ENCODE measurements at places on chromosomes 5 and 9. TPM values are rescaled to one million over a fixed set of nuclear protein-coding genes. Genes with fewer than 3 reads are reported as not detected.

Gene PTPN3
- total RNA-seq = 13.8 TPM

Gene SLC6A7
- total RNA-seq = 0.05 TPM

Gene MEGF10
- not detected for total RNA-seq

Gene PCA3
- not detected for total RNA-seq

Gene DDX4
- not detected for total RNA-seq

Gene SPATA31A5
- not detected for total RNA-seq

Gene RANBP17
- total RNA-seq = 2.4 TPM

Gene SIT1
- not detected for total RNA-seq

Gene ENTREP1
- 0.60 TPM for total RNA-seq

Gene RGS3
- 19.9 TPM for total RNA-seq

Gene SPINK6
- total RNA-seq = 0.45 TPM

Gene BTF3
- total RNA-seq = 1,272 TPM

Gene IRX1
- not detected for total RNA-seq

Gene CCDC183
- 0.44 TPM for total RNA-seq

Gene NDOR1
- total RNA-seq = 17.2 TPM

Gene CDO1
- total RNA-seq = not detected

Gene PLAC8L1
- total RNA-seq = not detected

Gene RPP25L
- total RNA-seq = 44.9 TPM

Gene NTNG2
- total RNA-seq = 3.1 TPM

Gene IFNB1
- total RNA-seq = not detected

Gene COL15A1
- total RNA-seq = 0.55 TPM

Gene RASGRF2
- total RNA-seq = 1.6 TPM

Gene TNC
- 0.43 TPM for total RNA-seq

Gene MGAT1
- 90.7 TPM for total RNA-seq

Gene LMX1B
- total RNA-seq = 0.77 TPM

Gene HACD4
- total RNA-seq = 1.1 TPM

Gene NMUR2
- 0.09 TPM for total RNA-seq

Gene SPATA31D4
- total RNA-seq = not detected

Gene PCDHGB3
- total RNA-seq = 0.18 TPM

Gene ARID3C
- 0.16 TPM for total RNA-seq

Gene NEUROG1
- total RNA-seq = not detected

Gene CCDC187
- not detected for total RNA-seq

Gene CER1
- total RNA-seq = not detected

Gene GPX8
- total RNA-seq = 34.0 TPM

Gene GLRA1
- total RNA-seq = not detected

Gene SAXO1
- not detected for total RNA-seq

Gene BARHL1
- total RNA-seq = not detected

Gene ITGA2
- 10.4 TPM for total RNA-seq

Gene PCDHGA2
- 0.58 TPM for total RNA-seq

Gene LCN9
- not detected for total RNA-seq

Gene HNRNPH1
- 491 TPM for total RNA-seq

Gene VCAN
- 11.0 TPM for total RNA-seq

Gene DAPK1
- total RNA-seq = 20.1 TPM

Gene SLC36A3
- not detected for total RNA-seq

Gene RANBP3L
- not detected for total RNA-seq

Gene S1PR3
- 76.2 TPM for total RNA-seq

Gene PCDHGA3
- not detected for total RNA-seq

Gene EPB41L4A
- 2.3 TPM for total RNA-seq

Gene GNA14
- not detected for total RNA-seq

Gene LMNB1
- 55.3 TPM for total RNA-seq

Gene PCDHAC1
- total RNA-seq = 2.3 TPM

Gene LCN2
- total RNA-seq = 5.2 TPM

Gene FOXD4L5
- total RNA-seq = not detected

Gene ACER2
- total RNA-seq = 3.1 TPM

Gene ARL14EPL
- total RNA-seq = 0.19 TPM

Gene CYSRT1
- total RNA-seq = 5.1 TPM

Gene FNIP1
- 12.7 TPM for total RNA-seq

Gene PLPP7
- not detected for total RNA-seq

Data from A549 treated with Mapracorat at 1 μM for 4 hours (cell line).